Stimulated activated CD4-positive, alpha-beta T cell treated with anti-CD3 and anti-CD28 coated beads, Interleukin-1b, Interleukin-23, amount 100 ng/mL, for 1 hour (primary cell): ENCODE measurements at places on chromosomes 11 and 22.

GRCh38 chr22:47340851-47341436 lies 578.5 kb downstream of the TBC1D22A start:
- no peak for DNase-seq

- DNase-seq = no peak
Measured at GRCh38 chr11:10673501-10674062, 20.0 kb downstream of the IRAG1 start.

- DNase-seq = no peak
Measured at GRCh38 chr11:128271401-128271800, 316.0 kb downstream of the ETS1 start.

GRCh38 chr22:44783581-44783980 lies 31.2 kb downstream of the ARHGAP8 start:
- no peak for DNase-seq

- no peak for DNase-seq
Measured at GRCh38 chr11:15048616-15049015, 24.8 kb upstream of the CALCB start.

DNA sequence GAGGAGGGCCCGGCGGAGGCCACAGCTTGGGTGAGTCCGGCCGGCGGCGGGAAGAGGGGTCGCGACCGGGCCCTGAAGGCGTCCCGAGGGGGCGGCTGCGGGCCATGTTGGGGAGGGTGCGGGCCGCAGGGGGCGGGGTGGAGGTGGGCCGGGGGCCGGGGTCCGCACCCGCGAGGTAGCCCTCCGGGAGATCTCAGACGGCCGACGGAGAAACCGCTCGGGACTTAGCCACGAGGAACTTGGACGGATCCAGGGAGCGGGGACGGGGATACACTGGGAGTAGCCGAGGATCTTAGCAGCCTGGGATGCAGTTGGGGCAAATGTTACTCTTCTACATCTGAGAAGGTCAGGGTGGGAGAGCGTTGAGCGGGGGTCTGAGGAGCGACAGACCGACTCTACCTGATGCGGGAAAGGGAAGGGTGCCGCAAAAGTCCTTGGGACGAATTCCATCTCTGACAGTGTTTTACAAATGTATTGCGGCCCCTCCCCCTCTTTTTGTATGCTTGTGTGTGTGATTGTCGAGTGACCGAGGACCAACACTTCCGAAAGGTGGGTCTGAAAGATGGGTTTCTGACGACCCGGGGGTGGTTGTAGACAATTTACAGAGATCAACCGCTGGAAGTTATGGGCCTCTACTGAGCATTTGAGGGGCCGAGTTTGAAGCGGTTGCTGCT lies 658 bp downstream of the STIP1 start:
- DNase-seq = no peak

- no peak for DNase-seq
Measured at GRCh38 chr11:78319453-78319955, 98.1 kb downstream of the GAB2 start.

DNA sequence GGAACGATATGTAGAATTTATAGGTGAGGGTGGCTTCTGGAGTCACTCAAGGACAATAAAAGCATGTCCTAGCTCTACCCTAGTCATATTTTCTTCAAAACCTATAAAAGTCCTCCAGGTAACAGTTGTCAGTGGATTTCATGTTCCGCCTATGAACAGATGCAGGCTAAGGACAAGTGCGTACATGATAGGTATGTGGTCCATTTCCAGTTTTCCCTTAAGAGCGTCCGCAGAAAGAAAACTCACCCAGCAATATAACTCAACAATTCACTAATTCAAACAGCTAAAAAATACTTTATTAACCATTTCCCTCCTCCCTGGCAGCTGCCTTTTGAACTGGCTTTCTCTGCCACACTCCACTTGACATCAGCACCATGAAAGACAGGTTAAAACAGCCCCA lies 50.2 kb upstream of the CCDC34 start:
- no peak for DNase-seq

- no peak for DNase-seq
Measured at GRCh38 chr11:44779736-44780520, 53.2 kb downstream of the TSPAN18 start.

DNA sequence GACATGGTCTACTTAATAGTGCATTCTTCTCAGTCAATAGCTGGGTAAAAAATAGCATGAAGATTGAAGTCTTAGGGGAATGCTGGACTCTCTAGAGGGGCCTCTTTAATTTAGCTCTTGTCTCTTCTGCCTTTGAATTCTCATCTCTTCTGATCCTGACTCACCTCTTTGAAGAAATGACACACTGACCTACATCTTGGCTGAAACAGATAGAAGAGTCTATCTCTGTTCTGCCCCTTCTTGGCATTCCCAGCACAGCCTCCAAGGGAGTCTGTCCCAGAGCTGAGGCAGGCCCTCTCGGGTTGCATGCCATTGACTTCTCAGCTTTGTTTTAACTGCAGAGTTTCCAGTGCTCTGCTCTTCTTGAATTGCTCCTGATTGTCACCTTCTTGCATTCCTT lies 55.7 kb downstream of the PTPRJ start:
- no peak for DNase-seq

DNA sequence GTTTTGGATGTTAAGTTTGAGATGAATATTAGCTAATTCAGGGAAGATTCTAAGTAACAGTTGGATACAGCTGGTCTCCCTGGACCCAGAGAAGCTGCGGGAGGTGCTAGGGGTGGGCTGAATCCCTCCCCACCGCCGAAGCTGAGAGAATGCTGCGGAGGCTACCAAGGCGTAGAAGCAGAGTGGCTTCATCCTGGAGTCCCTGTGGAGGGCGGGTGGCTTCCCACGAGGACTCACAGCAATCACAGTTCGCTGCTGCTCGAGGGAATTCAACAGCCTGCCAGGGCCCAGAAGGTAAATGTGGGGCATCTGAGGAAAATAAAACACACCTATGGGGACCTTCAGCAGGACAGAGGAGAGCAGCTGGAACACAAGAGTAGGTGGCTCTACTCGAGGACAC lies 11.1 kb upstream of the B3GAT1 start:
- DNase-seq = no peak

GRCh38 chr22:23245045-23245798 lies 64.9 kb downstream of the BCR start:
- DNase-seq = no peak

- no peak for DNase-seq
Measured at GRCh38 chr11:79110321-79110720, 330.5 kb downstream of the TENM4 start.

- no peak for DNase-seq
Measured at GRCh38 chr11:119889728-119890280, 160.8 kb upstream of the NECTIN1 start.

DNA sequence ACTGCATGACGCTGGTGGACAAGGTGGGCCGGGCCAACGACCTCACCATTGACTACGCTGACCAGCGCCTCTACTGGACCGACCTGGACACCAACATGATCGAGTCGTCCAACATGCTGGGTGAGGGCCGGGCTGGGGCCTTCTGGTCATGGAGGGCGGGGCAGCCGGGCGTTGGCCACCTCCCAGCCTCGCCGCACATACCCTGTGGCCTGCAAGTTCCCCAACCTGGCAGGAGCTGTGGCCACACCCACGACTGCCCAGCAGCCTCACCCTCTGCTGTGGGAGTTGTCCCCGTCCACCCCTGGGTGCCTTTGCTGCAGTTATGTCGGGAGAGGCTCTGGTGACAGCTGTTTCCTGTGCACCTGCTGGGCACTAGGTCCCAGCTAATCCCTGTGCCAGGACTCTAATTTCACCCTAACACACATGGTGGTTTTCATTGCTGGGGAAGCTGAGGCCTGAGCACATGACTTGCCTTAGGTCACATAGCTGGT lies 49.0 kb upstream of the PPP6R3 start:
- no peak for DNase-seq

DNA sequence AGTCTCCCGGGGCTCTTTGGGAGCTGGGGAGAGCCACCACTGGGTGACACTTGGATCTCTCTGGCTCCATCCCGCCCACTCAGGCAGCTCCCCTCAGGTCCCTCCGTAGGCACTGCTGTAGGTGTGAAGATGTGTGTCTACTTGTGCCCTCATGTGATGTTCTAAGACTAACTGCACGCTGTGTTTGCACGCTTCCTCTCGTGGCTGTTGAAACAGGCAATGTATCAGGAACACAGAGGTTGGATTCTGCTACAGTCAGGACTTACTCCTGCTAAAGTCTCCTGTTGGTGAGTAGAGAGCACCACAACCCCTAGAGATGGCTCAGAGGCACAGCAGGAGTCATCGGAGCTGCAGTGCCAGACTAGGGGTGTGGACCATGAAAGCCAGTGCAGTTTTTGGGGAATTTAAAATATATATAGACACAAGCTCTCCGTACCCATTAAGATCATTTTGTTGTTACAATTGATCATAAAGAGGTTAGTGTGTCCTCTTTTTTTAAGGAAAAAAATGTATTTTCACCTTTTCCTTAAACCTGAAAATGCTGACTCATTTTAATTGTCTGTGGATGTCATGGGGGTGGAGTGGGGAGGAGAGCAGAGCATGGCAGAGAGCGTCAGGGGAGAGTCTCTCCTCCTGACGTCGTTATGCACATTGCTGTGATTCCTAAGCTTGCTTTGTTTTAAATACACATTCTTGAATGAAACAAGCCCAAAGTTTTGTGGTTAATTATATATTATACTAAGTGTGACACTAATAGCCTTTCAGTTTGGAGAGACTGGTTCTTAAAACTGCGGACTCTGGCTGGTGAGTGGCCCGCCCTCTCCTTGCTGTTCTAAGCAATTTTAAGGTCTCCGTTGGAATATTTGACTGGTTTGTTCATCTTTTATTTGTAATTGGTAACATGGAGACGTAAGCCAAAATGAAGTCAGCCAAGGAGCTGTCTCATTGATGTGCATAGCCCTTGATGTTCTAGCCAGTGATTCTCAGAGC lies 16.2 kb upstream of the CTTN start:
- DNase-seq = no peak

DNA sequence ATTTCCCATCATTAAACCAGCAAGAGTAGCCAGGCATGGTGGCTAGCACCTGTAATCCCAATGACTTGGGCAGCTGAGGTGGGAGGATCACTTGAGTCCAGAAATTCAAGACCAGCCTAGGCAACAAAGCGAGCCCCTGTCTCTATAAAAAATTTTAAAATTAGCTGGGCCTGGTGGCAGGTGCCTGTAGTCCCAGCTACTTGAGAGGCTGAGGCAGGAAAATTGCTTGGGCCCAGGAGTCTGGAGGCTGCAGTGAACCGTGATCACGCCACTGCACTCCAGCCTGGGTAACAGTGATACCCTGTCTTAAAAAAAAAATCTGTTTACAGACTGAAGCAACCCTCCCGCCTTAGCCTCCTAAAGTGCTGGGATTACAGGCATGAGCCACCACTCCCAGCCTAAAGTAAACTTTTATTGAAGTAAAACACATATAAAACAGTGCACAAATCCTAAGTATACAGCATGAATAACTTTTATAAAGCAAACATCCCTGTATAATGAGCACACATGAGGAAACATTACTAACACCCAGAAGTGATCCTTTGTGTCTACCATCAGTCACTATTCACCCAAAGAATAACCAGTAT lies 12.6 kb downstream of the UCP3 start:
- no peak for DNase-seq
